NCI-H187 treated with DMSO at 0.1 percent for 48 hours (cell line): ENCODE measurements at places on chromosomes 7 and 10.

DNA sequence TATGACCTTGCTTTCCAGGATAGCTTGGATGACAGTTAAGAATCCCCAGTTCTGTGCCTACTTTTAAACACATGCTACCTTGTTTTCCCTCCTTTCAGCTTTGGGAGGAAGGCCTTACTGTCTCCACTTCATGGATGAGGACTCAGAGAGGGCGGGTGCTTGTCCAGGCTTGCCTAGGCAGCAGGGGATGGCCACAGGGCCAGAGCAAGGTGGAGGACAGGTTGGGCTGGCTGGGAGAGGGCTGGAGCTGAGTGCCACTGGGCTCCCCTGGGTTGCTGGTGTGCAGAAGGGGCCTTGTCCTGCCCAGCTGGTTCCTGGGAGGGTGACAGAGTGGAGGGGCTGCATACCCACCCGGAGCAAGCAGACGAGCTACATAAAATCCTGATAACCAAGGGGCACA, 117.8 kb downstream of the GRK5 start:
- no peak for DNase-seq

DNA sequence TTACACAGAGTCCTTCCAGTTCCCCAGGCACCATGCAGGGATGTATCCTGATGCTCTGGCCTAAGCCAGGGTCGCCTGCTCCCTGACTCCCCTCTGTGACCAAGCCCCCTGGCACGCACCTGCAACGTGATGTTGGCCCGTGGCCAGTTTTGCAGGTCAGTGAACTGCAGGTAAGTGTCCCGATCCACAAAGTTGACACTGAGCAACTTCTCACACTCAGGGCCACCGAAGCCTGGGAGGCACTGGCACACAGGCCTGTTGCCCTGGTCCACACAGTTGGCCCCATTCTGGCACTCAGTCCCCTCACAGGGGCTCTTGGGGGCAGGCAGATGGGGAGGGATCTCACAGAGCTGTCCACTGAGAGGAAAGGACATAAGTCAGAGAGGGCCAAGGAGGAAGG, 174.3 kb downstream of the LCOR start:
- no peak for DNase-seq

- no peak for DNase-seq
Measured at GRCh38 chr10:125812128-125812750, 10.8 kb downstream of the UROS start.

DNA sequence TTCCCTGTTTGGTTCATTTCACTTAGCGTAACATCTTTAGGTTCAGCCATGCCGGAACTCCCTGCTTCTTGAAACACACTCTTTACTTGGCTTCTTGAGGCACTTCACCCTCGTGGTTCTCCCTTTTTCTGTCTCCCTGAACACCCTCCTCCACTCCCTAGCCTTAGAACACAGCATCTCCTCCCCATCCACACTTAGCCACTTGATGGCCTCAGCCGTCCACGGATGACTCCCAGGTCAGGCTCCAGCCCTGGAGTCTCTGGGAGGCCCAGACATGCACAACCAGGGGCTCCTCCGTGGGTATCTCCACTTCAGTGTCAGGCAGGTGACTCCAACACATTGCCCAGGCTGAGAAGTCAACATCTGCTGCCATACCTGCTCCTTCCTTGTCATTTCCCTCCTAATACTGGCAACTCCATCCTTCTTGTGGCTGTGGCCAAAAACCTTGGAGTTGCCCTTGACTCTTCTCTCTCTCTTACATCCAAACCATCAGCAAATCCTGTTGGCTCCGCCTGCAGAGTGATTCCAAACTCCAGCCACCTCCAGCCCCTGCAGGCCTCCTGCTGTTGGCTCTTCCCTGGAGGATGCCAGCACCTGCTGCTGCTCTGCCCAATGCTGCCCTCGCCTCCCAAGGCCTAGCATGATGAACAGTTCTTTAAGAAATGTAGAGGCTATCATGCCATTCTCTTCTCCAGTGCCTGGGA, 8.4 kb upstream of the INMT start:
- DNase-seq: no peak

- DNase-seq: no peak
Measured at GRCh38 chr10:10892290-10892875, 125.3 kb upstream of the CELF2 start.

GRCh38 chr7:82705517-82706260, 262.1 kb upstream of the CACNA2D1 start:
- DNase-seq: no peak

DNA sequence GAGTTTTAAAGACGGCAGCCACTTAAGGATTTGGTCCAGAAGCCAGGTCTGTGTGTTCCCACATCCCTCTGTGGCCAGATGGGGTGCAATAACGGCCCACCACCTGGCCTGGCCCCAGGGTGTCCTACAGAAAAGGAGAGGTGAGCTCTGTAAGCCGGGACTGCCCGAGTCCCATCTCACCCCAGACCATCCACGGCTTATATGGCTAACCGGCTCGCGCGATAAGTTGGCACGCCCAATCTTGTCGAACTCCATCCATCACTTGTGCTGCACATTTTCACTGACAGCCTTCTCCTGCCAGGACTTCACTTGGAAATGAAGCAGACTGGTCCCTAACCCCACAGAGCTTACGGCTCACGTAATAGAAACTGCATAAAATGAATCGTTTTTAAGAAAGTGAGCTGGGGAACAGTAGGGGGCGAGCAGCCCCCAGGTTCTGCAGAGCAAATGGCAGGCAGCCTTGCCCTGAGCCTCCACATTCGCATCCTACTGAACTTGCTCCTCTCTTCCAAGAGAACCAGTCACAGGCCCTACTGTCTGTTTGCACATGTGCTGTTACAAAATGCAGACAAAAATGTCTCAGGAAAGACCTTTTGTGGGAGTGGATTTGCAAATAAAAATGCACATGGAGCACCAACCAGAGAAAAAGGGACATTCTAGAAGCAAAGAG, 98.2 kb downstream of the TNS3 start:
- DNase-seq: no peak

DNA sequence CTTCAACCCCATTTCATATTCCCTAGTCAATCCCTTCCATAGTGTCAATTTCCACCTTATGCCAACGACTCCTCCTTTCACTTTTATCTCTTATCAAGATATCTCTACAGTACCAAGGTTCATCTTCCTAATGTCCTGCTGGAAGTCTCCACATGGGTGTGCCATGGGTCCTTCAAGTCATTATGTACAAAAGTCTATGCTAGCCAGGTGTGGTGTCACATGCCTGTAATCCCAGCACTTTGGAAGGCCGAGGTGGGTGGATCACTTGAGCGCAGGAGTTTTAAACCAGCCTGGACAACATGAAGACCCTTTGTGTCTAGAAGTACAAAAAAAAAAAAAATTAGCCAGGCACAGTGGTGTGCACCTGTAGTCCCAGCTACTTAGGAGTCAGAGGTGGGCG, 47.6 kb downstream of the PRTFDC1 start:
- no peak for DNase-seq

GRCh38 chr7:130733931-130734814, at the start of gene KLF14:
KLF14 (minus strand) TSS chr7:130734207; CDS start chr7:130734033, 174 bp downstream.
- no peak for DNase-seq

GRCh38 chr7:135272303-135272702, 38.7 kb downstream of the STRA8 start:
- no peak for DNase-seq

GRCh38 chr10:13404791-13405190, 56.7 kb upstream of the SEPHS1 start:
- no peak for DNase-seq

- DNase-seq: no peak
Measured at GRCh38 chr10:132834311-132834761, 48.4 kb upstream of the NKX6-2 start.

DNA sequence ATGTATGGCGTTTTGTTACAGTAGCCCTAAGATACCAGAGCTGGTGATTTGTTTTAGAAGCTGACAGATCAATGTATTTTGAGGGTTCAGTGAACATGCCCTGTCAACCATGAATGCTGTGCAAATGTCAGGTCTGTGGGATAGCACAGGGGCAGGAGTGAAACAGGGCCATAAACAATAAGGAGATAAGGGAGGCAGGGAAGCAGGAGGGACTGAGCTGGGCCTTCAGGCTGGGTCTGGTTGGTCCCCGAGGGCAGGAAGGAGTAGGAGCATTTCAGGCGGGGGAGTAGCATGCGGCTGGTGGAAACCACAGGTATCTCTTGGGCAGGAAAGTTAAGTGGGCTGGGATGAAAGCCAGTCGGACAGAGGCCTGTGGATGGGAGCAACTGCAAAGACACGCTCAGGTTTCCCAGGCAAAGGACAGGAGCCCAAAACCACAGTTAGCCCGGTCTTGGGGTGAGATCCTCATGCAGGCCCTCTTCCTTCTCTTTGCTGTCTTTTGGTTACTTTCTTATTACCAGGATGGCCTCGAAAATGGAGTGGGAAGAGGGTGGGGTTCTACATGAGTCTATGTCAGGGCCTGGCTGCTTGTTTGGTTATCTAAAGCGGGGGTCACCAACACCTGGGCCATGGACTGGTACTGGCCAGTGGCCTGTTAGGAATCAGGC, 69.5 kb upstream of the SEPHS1 start:
- no peak for DNase-seq

GRCh38 chr10:118003126-118003525, 43.6 kb downstream of the RAB11FIP2 start:
- no peak for DNase-seq

DNA sequence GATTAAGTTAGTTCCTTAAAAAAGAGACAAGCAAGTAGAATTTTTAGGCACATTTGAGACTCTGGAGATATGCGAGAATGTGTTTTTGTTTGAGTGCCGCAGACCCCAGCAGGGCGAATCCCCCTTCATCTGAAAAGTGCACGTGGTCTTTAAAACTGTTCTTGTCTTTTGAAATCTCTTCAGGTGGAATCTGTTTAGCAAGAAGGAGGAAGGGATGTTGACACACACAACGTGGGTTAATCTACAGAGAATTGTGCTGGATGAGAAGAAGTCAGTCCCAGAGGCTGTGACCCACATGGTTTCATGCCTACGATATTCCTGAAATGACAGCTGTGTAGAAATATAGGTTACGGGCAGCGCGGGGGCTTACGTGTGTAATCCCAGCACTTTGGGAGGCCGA, 27.1 kb upstream of the ZFAND2A start:
- DNase-seq: no peak

DNA sequence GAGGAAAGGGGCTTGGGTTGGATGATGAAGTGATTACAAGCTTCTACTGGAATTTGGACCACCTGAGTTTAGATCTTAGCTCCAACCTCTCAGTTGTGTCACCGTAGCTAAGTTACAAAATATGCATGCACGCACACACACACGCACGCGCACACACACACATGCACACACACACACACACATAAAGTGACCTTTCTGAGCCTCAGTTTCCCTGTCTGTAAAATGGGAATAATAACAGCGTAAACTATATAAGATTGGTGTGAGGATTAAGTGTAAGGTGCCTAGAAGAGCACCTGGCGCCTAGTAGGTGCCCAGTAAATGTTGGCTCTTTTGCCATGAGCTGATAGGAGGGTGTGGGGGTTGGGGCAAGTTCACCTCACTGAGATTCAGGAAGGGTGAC, 12.6 kb upstream of the AQP1 start:
- no peak for DNase-seq

DNA sequence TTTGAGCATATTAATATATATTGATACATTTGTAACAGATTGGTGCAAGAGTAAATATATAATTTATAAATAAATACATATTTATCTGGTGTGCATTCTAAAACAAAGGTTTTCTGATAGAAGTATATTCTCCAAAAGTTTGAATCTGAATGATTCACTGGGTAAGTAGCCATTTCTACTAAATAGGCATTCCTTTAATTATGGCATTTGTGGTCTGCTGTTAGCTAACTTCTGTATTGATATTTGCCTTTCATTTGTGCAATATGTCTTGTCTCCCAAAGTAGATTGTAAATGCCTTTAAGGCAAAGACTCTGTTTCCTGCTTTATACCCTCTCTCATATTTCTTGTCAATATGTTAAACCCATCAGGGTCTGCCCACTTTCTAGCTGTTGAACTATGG, 11.1 kb upstream of the ARID5B start:
- DNase-seq: no peak

DNA sequence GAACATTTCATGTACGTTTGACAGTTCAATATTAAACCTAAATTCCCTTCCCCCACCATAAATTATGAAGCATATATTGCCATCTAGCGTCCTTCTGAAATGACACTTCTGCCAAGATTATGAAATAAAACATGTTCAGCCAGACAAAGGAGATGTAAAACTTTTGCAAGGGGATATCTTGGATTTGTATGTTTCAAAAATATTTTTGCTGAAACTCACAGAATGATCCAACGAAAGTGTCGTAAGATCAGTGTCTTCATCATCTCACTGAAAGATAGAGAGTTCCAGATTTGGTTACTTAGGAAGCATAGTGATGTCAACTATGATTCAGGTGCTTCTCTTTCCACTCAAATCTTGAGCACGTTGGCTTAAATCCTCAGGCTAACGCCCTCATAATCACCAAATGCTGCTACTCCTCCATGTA, 904.3 kb downstream of the XPNPEP1 start:
- DNase-seq: no peak

DNA sequence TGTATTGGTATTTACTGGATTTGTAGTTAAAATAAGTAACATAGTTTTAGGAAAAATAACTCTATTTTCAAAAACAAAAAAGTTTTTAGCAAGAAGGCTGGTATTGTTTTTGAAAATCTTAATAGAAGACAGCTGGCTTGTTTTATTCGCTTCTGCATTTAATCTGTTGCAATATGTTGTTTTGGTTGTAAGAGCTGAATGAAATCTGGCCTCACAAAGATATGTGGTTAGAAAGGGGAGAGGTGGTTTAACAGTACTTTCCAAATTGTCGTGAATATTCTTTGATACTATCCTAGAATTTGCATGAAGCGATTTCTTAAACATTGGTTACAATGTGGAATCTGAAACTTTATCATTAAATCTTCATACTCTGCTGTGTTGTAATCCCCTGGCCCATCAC, 355.9 kb upstream of the FZD8 start:
- no peak for DNase-seq

GRCh38 chr10:86077271-86077670, 289.3 kb downstream of the GRID1 start:
- DNase-seq: no peak

GRCh38 chr10:15485684-15486316, 114.7 kb upstream of the FAM171A1 start:
- DNase-seq: no peak
